Mesothelial cell of epicardium (in vitro differentiated cells): ENCODE measurements at places on chromosomes 13 and 19.

GRCh38 chr13:93450191-93450621 is 223.6 kb downstream of the GPC6 start:
- no peak for DNase-seq

DNA sequence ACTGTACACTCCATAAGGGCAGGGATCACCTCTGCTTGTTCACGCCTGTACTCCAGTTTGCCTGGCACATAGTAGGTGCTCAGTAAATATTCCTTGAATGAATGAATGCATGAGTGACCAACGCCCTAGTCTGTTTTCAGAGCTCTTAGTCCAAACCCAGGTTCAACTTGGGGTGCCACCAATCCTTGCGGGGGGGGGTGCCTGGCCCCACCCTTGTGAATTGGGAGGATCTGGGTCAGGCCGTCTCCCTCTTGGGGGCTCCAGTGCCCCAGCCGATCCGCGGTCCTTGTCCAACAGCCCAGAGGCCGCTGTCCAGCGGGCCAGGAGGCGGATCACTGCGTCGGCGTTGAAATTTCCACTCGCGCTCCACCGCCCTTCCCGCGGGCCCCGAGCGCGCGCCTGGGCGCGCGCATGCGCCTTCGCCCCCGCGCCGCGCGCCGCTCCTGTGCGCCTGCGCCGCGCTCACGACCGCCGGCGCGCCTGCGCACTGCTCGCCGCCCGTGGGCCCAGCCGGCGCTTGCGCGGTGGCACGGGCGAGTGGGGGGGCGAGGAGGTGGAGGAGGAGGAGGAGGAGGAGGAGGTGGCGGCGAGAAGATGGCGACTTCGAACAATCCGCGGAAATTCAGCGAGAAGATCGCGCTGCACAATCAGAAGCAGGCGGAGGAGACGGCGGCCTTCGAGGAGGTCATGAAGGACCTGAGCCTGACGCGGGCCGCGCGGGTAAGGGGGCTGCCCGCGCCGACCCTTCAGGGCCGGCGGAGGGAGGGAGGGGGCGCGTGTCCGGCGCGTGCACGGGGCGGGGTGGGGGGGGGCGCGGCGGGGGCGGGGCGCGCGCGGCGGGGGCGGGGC is at the start of gene CRTC1:
TSS of gene CRTC1 (plus strand) at position 572 of the 849 bp plus-strand sequence. CDS start at position 595, 23 bp downstream.
- peak; percentile 96 for DNase-seq

GRCh38 chr13:47832458-47832972 is 168.6 kb downstream of the SUCLA2 start:
- no peak for DNase-seq

DNA sequence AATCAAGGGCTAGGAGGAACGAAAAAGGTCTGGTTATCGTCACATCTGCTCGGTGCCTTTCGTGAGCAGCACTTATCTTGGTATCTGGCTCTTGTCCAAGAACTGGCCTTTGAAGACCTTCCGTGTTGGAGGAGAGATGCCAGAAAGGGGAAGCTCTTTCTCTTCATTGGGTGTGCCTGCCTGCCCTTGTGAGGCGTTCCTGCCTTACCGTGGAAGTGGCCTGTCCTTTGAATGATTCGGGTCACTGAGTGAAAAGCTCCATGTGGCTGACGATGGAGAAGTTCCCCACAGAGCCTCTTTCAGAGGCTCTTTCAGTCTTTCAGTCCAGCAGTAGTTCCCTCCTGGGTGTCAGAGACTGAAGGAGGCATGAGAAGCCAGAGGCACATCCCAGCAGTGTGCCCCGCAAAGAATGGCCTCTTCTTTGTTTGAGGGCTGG is 121.5 kb upstream of the SLC10A2 start:
- no peak for DNase-seq

- no peak for DNase-seq
These were observed 24.0 kb upstream of the ZNF573 start for GRCh38 chr19:37803249-37803840.

- DNase-seq = no peak
These were observed 61.1 kb downstream of the SERP2 start for GRCh38 chr13:44434766-44435141.

DNA sequence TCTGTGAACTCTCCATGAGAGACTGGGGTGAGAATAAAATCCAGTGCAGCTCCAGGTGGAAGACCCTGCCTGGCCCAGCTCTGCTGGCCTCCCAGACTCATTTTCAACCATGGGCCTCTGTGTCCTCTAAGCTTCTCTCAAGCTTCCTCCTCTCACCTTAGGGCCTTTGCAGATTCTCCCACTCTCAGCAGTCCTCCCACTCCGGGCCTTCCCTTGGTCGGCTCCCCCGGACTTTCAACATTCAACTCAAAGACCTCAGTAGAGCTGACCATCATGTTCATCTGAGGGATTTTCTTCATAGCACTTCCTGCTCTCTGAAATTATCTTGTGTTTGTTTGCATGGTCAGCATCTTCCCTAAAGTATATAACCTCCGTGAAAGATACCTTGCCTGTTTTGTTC is 370.5 kb upstream of the ZNF507 start:
- DNase-seq = no peak

GRCh38 chr19:41426952-41427646 is at the start of gene B3GNT8:
Gene B3GNT8, minus strand, starts transcription at chr19:41427374. Its CDS starts 596 bp downstream, at chr19:41426778.
- DNase-seq = peak; percentile 65

GRCh38 chr13:92963029-92963428 is 263.6 kb upstream of the GPC6 start:
- DNase-seq = no peak

- DNase-seq = no peak
These were observed 120.6 kb upstream of the HTR2A start for GRCh38 chr13:47017476-47017875.

GRCh38 chr19:35246466-35247092 is 2.2 kb upstream of the LSR start:
- DNase-seq = no peak

GRCh38 chr19:33333642-33334041 is 31.3 kb upstream of the CEBPA start:
- no peak for DNase-seq

DNA sequence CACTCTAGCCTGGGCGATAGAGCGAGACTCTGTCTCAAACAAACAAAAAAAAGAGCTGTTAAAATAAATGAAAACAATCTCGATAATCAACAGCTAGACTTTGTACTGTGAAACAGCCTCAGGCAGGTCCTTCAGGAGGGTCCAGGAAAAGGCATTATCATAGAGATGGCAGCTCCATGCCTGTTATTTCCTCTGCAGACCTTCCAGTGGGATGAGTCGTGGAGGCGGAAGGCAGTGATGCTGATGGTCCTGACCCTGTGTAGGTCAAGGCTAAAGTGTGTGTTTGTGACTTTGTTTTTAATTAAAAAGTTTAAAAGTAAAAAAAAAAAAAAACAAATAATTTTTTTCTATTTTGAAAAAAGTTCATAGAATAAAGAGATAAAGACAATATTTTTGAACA is 117.4 kb downstream of the TNFRSF19 start:
- DNase-seq = no peak

DNA sequence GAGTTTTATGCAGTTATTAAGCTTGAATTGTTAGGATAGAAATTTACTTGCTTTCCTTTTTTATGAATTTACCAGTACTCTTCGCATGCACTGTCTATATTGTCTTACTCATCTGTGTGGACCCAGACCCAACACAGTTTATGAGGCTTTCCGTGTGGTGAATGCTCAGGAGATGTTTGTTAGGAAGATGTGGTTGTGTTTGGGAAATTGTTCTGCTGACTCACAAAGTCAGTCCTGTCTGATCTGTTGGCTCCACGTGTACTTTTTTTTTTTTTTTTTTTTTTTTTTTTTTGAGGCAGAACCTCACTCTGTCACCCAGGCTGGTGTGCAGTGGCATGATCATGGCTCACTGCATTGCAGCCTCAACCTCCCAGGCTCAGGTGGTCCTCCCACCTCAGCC is 532.5 kb downstream of the LMO7 start:
- no peak for DNase-seq

- DNase-seq = no peak
These were observed 70.6 kb downstream of the HSPH1 start for GRCh38 chr13:31090961-31091624.

GRCh38 chr13:67152085-67152484 is 78.1 kb downstream of the PCDH9 start:
- no peak for DNase-seq

DNA sequence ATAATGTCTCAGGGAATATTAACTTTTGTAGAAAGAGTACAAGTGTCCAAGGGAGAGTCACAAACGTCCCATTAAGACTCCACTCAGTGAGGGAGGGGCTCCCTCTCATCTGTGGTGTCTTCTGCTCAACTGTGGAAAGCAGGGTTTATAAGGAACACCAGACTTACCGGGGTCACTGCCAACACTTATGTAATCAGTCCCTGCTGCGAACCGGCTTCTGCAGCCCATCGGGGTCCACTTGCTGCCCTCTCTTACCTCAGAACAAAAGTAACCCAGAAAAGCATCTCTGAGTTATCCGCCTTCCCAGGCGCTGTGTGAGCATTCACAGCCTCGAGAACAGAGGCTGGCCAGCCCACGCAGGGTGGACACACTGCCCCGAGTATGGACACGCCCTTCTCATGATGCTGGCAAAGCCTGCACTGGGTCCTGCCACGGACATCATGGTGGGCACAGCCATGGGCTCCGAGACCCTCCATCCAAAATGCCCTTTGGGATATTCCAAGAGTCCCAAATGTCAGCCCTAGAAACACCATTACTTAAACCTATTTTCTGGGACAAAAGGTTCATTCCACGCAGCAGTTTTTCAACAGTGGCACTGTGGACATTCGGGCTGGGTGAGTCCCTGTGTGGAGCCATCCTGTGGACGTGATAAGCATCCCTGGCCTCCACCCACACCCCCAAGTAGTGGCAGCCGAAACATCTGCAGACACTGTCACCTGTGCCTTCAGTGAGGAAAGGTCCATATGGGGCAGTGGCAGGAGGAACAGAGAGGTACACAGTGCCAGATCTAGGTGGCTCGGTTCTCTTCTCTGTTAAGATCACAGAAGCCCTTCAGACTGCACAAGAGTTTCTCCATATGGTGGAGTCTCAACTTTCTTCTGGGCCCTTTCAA is 63.9 kb downstream of the STK24 start:
- DNase-seq = no peak

DNA sequence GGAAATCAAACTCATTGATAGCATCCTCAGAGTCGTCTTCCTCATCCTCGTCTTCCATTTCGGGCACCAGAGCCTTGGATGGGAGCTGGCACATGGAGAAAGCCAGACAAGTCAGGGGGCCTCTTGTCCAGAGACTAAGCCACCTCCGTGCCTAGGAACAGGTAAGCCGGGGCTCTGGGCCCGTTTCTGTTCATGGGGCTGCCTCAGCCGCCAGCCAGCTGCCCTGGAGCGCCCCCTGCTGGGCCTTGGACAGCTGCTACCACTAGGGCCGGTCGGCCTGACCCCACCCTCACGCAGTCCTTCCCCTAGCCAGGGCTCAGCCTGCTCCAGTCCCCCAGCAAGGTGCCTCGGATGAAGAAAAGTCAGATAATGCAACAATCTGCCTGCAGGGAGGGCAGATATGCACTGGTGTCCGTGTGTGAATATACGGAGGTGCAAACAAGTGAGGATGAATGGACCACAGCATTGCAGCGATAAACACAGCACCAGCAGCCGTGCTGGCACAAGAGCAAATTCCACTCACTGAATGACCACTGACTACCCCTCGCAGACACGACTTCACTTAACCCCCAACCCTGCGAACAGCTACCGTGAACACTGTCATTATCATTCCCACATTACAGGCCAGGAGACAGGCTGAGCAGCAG is 11.9 kb upstream of the PRKD2 start:
- DNase-seq = no peak

DNA sequence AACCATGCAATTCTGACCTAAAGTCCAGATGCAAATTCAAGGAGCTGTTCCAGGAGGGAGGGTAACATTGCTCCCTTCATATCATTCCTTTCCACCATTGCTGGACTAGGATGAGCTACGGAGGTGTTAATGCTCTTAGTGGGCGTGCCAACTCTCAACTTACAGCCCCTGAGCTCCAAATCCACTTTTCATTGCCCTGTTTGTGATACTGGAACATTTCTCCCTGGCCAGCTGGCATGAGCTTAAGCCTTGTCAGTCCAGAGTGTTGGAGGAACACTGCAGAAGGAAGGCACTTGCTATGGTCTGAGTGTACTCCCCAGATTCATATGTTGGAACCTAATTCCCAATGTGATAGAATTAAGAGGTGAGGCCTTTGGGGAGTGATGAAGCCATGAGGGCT is 70.4 kb upstream of the FARP1 start:
- no peak for DNase-seq

GRCh38 chr19:1864480-1865171 is 1.2 kb upstream of the KLF16 start:
- peak; percentile 72 for DNase-seq

- no peak for DNase-seq
These were observed 3.6 kb downstream of the ZIC5 start for GRCh38 chr13:99967869-99968520.

- no peak for DNase-seq
These were observed at the start of gene GZMM for GRCh38 chr19:543910-544608. Gene GZMM, plus strand, starts transcription at chr19:544053. Its CDS starts 19 bp downstream, at chr19:544072.

DNA sequence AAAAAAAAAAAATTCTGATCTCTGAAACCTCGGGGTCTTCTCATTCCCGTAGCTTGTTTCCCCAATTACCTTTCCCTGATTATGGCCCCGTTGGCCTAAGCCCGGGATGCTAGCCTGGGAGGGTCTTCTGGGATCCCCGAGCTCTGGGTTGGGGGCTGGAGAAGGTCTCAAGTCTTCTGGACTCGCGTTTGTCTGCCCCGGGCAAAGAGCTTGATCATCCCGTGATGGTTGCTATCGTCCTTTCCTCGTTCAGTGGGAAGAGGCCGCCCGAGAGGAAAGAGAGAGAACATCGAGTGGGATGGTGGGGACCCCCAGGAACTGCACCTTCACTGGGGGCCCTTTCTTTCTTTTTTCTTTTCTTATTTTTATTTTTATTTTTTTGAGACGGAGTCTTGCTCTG is 2.4 kb downstream of the GNA15 start:
- no peak for DNase-seq

GRCh38 chr19:56840451-56841192 is at the start of the genes PEG3 and ZIM2:
Gene PEG3, minus strand, starts transcription at chr19:56840726. Its CDS starts 16,071 bp downstream, at chr19:56824655.
Gene ZIM2, minus strand, starts transcription at chr19:56840726. Its CDS starts 16,449 bp downstream, at chr19:56824277.
- no peak for DNase-seq

GRCh38 chr13:96816261-96816660 is 178.0 kb downstream of the OXGR1 start:
- DNase-seq = no peak

- no peak for DNase-seq
These were observed 26.2 kb upstream of the TMEM160 start for GRCh38 chr19:47074621-47075020.

- no peak for DNase-seq
These were observed 56.1 kb downstream of the MLLT1 start for GRCh38 chr19:6223461-6224307.

- no peak for DNase-seq
These were observed 10.6 kb upstream of the RAB20 start for GRCh38 chr13:110571896-110572777.

GRCh38 chr13:26779321-26779720 is 18.7 kb upstream of the GPR12 start:
- no peak for DNase-seq

GRCh38 chr19:8148410-8149260 is 757 bp downstream of the FBN3 start:
- DNase-seq = peak; percentile 77

GRCh38 chr13:109160357-109160756 is 530.9 kb downstream of the MYO16 start:
- no peak for DNase-seq

DNA sequence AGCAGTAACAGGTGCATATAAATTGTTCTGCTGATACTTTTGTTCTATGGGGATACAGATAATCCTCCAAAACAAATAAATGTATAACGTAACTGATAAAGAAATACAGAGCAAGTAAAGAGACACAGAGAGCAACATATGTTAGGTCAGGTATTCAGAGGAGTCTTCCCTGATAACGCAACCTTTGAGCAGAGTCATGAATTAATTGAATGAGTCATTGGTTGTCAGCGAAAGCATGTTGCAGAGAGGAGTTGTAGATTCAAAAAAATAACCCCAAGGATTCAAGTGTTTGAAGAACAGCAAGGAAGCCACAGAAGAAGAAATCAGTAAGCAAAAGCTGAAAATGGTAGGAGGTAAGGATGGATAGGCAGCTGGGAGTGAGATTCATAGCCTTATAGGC is 245.2 kb downstream of the TBC1D4 start:
- no peak for DNase-seq
